Stimulated activated CD4-positive, alpha-beta T cell treated with anti-CD3 and anti-CD28 coated beads, TNF-alpha, amount 100 ng/mL, for 24 hours (primary cell): ENCODE measurements at places on chromosomes 5 and 9.

DNA sequence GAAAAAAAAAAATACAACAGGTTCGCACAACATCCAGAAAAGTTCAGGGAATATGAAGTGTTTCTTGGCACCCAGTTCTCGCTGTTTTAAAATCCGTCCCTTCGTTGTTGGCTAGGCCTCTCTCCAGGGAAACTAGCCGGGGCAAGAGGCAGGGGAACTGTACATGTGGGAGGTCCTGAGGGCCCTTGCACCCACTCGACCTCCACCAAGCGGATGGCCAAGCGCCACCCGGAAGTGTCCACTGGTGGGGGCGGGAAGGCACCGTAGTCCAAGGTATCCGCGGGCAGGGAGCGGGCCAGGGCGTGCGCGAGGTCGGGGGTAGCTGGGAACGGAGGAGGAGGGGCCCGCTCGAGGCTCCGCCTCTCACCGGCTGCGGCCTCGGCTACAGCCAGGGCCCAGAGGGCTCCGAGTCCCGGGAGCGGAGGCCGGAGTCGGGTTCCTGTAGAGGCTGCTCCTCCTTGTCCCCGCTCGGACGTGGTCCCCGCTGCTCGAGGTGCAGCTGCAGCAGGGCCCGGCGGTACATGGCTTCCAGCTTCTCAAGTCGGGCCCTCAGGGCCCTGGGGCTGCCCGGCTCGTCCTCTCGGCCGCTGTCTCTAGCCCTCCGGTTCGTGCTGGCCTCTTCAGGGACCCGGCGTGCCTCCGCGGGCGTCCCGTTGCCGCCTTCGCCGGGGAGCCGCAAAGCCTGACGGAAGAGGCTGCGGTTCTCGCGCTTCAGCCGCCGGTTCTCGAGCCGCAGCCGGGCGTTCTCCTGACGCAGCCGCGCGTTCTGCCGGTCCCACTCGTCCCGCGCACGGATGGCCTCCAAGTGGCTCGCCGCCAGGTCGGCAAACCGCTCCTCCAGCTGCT, 720 bp downstream of the TUSC1 start:
- no peak for DNase-seq

GRCh38 chr5:137734962-137735554, 831 bp downstream of the KLHL3 start:
- no peak for DNase-seq

- DNase-seq, result no peak
These were observed 7.7 kb upstream of the TSLP start for GRCh38 chr5:111063709-111064322.

DNA sequence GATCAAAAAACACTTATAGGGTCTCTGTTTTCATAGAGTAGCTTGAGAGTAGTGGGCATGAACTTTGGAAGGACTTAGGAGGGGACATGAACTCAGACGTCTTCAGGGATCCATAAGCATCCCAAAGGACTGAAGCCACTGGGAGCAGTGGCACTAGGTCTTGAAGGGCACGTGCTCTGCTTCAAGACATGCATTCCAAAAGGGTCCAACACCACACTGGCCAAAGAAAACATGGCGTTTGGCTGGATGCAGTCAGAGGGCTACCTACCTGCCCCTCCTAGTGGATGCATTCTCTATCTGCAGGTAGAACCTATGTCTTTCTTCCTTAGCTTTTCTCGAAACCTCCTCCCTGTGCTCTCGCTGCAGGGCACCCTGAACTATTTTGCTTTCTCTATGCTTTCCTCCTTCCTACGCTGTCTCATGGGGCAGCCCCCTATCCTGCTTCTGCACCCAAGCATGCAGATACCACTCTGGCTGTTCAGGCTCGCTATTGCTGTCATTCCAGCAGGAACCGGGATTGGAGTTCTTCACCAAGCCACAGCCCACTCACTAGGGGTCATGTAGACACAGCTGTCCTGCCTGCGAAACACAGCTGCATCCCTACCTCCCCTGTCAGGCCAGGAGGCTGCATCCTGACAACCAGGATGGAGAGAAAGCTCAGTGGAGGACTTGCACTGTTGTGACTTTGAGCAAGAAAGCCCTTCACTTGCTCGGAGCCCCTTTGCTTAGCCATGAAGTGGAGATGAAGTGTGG, 11.9 kb downstream of the FAM240B start:
- DNase-seq, result no peak

GRCh38 chr9:116189683-116190082, 36.1 kb downstream of the PAPPA start:
- DNase-seq, result no peak

DNA sequence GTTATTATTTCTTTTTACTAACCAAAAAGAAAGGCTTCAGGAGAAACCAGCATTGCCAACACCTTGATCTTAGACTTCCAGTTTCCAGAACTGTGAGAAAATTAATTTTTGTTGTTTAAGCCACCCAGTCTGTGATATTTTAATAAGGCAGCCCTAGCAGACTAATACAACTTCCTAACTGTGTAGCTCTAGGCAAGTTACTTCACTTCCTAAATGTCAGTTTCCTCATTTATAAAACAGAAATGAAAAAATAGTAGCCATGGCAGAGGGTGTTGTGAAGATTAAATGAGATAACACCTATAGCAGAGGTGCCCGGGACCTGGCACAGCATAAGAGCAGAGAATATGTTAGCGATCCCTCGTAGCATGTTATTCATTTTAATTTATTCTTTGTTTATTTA, 66.6 kb upstream of the HAND1 start:
- DNase-seq, result no peak

- no peak for DNase-seq
These were observed 3.0 kb upstream of the CEL start for GRCh38 chr9:133058550-133059320.

DNA sequence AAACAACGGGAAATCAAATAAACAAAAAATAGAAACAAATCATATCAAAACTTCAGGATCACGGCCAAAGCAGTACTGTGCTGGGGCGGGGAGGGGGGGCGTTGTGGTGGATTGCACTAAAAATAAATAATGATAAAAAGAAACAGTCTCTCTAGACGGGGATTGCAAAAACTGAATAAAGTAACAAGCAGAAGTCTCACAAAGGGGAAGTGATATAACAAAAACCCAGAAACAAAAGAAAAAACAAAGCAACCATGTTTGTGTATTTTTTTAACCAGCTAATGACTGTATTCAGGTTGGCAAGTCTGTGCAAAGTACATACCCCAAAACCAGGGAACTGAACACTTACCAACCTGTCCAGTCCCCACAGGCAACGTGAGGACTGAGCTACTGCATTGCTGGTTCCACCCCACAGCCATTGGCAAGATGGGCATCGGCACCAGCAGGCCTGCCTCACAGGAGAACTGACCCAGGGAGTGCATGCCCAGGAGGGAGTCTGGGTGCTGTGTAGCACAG, 24.1 kb downstream of the BICD2 start:
- no peak for DNase-seq

DNA sequence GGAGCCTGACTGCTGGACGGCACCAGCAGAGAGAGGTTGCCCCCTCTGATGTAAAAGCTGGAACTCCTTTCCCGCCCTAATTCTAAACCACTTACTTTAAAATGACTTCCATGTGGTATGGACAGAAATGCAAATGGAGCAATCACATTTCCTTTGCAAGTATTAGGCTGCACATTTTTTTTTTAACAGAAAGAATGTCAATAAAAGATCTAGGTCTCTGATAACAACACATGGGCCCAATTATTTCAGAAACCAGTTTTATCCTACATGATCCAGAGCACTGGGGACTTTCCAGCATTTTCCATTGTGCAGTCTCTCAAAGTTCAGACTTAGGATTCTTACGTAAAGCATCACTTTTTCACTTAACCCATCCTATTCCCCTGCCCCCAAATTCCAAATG, 203.7 kb downstream of the NXNL2 start:
- no peak for DNase-seq

DNA sequence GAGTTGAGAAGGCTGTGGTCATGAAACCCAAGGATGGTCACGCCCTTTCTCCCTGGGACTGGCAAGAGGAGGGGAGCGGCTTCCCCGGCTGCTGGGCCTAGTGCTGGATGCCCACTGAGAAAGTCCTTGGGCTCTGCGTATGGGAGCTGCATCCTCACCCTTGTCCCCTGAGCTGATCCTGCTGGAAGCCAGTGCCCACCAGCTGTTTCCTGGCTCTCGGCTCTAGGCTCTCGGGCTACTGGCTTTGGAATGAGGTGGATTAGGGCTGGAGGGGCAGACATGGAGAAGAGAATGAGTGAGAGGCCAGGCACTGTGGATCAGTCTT, 149.3 kb upstream of the PPP1R26 start:
- no peak for DNase-seq

DNA sequence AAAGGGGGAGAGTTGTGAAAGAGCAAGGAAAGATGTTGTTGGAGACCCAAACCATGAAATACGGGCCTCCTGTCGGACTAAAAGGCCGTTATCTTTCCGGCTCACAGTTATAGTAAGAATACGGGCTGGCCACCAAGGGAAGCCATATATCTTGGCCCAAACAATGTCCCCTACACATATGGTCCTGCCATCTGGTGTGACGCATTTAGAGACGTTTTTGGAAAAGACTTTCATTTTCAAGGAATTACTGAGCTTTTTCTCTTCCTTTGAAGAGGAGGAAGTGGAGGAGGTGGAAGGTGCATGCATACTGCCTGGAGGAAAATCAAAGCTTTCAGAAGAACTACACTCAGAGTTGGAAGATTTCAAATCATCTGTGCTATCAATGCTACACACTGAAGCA, 26.7 kb downstream of the PWWP2A start:
- DNase-seq, result no peak

DNA sequence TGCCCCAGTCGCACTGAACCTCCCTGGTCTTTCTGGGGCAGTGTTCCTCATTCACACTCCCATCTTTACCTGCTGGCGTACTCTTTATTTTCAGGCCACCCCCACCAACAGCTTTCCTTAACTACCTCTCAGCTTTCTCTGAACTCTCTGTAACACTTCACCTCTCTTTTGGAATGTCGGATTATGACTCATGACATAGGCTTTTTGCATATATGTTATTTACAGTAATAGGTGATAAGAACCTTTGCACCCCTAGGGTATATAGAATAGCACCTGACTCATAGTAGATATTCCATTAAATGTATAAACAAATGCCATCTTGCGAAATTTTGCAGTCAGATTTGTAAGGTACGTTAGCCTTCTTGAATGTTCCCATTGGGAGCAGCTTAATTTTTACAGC, 52.9 kb upstream of the MIER3 start:
- DNase-seq, result no peak

- no peak for DNase-seq
These were observed 93.7 kb upstream of the OSMR start for GRCh38 chr5:38752012-38752536.

GRCh38 chr5:122761115-122761514, 13.8 kb upstream of the SNX2 start:
- no peak for DNase-seq

DNA sequence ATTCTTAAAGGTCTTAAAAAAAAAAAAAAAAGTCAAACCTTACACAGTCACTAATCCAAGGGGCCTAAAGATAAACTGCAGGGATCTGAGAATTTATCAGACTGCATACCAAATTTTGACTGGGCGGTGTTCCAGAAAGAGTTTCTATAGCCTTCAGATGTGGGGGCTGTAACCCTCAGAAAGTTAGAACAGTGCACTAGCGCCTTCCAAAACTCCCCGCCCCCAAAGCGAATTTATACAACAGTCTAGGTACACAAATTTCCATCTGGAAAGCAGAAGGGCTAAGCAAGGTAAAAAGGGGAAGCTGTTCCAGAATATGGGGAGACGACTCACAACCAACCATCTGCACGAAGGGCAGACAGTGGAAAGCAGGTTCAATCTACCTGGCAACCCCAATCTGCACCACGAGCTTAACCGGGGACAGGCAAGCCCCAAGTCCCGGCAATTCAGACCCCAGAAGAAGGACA, 813 bp downstream of the ERMP1 start:
- no peak for DNase-seq

DNA sequence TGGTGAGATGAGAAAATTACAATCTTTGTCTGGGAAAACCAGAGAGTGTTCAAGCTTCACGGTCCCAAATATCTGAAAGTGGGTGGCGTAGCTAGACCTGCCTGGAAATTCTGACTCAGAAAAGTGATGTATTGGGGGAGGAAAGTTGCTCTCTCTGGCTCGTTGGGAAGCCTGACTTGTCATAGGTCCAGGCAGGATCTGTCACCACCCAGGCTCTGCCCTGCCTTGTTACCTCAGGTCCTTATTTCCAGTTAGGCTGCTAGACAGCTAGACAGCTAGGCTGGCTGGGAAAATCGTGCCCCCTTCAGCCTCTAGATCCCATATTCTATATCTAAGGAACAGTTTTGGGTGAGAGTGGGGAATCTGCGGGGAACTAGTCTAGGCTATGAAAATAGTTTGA, 41.0 kb upstream of the HCN1 start:
- DNase-seq, result no peak

- DNase-seq, result no peak
These were observed 280.6 kb downstream of the EBF1 start for GRCh38 chr5:158819095-158819494.

- DNase-seq, result no peak
These were observed 8.5 kb downstream of the LCP2 start for GRCh38 chr5:170289121-170289520.

GRCh38 chr5:160082614-160083500, 36.4 kb downstream of the PWWP2A start:
- DNase-seq, result no peak

GRCh38 chr9:83313781-83314180, 224.4 kb downstream of the FRMD3 start:
- no peak for DNase-seq

- no peak for DNase-seq
These were observed 278.3 kb upstream of the PCSK5 start for GRCh38 chr9:75612205-75612604.

GRCh38 chr5:168712280-168712924, 133.2 kb upstream of the PANK3 start:
- DNase-seq, result no peak

DNA sequence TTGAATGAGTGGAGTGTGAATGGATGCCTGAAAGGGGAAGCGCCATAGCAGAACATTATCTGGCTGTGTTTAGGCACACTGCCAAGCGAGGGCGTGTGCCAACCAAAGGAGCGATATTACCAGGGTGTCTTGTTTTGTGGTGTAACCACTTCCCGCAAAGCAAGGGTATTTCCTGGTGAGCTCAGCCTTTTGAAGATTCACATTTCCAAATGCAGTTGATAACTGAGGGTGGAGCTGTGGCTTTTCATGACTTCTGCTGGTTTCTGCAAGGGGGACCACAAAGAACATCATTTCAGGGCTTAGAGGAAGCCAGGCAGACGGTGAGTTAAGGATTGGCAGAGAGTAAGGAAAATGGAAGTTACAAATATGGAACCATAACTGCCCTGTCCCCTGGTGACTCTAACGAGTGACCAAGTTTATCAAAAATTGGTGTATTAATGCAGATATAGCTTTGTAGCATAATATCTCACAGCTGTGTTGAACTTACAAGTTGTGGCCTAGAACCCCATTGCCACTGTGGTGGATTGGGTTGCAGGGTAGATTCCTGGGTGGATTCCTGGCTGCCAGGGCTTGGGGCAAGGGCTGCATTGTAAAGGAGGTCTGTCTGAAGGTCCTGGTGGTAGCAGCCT, 71.4 kb downstream of the RALGPS1 start:
- peak; percentile 59 for DNase-seq

GRCh38 chr5:151434570-151435237, 12.7 kb upstream of the SLC36A1 start:
- DNase-seq, result no peak

DNA sequence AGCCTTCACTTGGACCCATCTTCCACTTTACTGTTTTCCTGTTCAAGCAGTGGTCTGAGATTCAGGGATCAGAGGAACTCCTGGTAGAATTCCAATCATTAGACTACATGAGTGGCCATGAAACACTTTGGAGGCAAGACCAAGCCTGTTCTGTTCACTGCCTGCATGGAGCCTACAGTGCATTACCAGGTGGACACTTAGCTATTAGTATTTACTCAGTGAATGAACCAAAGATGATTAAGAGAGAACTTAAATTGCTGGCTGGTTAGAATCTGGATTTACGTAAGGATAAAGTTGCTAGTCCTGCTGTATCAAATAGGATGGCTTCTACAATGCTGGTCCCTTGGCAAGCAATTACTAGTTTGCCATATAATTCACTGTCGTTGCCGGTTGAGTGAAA, 245.5 kb downstream of the ARRDC3 start:
- no peak for DNase-seq
